Cardiac fibroblast (primary cell): ENCODE measurements at places on chromosomes 1 and 21.

- no peak for DNase-seq
These were observed 21.5 kb upstream of the FAM43B start for GRCh38 chr1:20530901-20531300.

- peak; percentile 33 for DNase-seq
These were observed 47.8 kb downstream of the PACC1 start for GRCh38 chr1:212366901-212367300.

DNA sequence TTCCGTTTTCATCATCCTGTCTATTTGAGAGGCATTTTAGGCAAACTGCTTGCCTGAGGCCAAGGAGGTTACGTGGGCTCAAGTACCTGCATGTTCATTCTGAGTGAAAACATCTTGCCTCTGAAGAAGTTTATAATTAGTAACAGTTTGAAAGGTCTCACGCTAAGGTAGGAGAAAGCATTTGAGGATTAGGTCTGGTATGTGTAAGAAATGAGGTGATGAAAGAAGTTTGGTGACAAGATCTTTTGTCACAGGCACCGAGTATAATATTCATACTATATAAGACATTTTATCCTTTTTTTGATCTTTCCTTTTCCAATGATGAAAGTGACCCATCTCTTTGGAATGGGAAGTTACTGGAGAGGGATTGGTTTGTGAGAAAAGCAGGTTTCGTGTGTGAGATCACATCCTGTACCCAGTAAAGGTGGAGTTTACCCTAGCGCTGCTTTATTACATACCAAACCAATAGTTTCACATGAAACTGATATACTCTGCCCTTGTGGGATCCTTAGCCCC, 98.7 kb upstream of the PDC start:
- no peak for DNase-seq

DNA sequence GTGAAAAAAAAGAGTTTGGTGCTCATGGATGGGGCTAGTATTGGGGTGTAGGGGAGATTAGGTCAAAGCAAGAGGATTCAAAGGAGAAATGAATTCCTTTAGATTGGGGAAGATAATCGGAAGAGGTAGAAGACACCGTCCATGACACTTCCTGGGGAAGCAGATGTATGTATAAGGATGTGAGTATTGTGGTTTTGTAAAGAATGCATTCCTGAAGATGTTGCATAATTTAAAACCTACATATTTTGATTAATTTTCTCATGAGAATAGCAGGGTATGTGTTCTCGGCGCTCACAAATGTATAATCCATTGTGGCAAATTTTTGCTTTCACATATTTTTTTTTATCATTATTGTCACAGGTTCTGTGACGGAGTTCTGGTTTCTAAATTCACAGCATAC, 5.5 kb upstream of the LGALS8 start:
- DNase-seq = peak; percentile 54

DNA sequence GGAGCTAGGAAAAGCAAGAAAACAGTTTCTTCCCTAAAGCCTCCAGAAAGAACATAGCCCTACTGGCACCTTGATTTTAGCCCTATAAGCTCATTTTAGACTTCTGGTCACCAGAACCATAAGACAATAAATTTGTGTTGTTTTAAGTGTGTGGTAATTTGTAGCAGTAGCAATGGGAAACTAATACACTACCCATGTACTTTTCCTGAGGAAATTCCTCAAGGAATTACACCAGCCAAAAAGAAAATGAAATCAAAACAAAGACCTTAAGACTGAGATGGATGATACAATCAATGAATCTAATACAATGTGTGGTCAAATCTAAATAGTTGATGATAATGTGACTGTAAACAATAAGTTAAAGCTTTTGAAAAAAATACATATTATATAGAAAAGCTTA, 11.8 kb downstream of the VAMP4 start:
- DNase-seq = no peak

GRCh38 chr1:37955685-37956084, 8.8 kb upstream of the INPP5B start:
- no peak for DNase-seq

DNA sequence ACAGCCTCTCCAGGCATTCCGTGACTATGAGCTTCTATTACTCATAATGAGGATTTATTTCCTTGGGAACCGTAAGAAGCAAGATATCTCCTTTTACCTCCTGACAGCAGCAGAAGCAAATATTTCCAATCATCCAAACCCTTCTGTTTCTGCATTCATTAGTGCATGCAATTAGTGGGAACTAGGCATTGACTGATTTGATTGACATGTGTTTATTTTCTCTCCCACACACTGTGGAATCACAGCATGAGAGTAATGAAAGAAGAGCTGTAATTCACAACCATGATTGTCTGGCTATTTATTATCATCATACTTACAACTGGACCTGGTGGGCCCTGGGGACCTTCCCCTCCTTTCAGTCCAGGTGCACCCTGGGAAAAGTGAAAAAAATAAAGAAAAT, 146.8 kb downstream of the COL11A1 start:
- no peak for DNase-seq

GRCh38 chr1:209395169-209395568, 188.3 kb upstream of the CAMK1G start:
- no peak for DNase-seq

DNA sequence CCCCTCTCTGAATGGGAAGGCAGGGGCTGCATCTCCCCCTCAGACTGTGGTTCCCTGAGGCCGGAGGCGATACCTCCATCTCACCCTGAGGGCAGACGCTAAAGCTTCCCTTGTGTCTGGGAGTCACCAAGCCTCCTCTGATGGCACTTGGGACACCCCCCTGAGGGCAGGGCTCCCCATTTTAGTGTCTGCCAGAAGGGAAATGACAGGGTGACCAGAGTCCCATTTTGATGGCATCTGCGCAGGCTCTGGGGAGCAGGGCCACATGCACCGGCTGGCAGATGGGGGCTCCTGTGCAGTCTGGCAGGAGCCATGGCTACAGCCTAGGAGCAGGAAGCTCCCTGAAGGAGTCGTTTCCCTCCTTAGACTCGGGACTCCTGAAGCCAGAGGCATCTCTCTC, 1.7 kb downstream of the S100A2 start:
- no peak for DNase-seq

GRCh38 chr1:231665101-231665500, 38.5 kb downstream of the DISC1 start:
- no peak for DNase-seq

DNA sequence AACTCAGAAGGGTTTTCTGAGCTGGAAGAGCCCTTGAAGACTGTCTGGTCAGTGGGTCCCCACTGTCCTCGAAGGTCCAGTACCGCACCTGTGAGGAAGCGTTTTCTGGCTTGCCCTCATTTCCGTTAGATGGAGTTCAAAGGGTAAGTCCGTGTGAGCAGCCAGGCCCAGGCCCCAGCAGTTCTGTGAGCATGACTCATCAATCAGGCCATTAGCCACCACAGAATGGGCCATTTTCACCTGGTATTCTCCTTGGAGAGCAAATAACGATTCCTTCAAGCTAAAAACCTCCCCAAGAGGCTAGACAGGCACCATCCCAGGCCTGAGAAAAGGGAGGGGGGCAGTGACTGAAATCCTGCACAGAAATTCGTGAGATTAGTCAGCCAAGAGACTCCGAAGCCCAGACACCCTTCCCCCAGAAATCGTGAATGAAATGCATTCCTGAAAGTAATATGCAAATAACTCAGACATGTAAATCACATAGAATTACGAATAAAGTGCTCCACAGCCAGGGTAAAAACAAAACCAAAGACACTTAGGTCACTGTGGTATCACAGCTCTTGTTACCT, 66.0 kb downstream of the BCAR3 start:
- DNase-seq = peak; percentile 59

DNA sequence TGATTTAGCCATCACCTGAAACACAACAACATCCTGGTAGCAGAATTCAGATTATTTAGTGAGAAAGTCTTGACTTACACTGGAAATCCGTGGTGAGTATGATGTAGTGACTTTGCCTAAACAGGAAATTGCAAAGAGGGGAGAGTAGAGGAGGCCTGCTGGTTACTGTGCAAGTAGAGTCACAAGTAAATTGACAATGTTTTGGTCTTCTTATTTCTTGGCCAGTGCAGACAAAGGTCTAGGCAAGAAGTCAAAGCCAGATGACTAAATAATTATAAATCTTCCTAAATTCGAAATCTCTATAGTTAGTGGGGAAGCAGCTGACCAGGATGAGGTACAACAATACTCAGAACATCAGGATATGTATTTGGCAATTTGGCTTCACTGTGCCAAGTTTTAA, 159.5 kb upstream of the KCTD3 start:
- DNase-seq = no peak

GRCh38 chr1:161068306-161069234, 1.1 kb downstream of the ARHGAP30 start:
- no peak for DNase-seq

DNA sequence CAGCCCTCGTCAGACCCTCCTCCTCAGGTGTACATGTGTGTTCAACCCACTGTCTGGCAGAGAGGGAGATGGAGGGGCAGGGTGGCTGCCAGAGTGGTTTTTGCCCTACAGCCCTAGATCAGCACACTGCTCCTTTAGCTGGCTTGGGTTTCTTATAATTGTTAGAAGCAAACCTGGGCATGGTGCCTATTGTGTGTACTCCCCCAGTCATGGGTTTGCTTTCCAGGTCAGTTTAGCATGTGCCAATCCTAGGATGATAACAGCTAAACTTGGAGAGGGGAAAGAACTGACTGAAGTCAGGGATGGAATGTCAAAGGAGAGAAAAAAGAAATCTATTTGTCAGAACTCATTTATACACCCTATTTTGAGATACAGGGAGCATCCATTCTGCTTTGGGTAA, 63.3 kb downstream of the UCK2 start:
- DNase-seq = peak; percentile 32

DNA sequence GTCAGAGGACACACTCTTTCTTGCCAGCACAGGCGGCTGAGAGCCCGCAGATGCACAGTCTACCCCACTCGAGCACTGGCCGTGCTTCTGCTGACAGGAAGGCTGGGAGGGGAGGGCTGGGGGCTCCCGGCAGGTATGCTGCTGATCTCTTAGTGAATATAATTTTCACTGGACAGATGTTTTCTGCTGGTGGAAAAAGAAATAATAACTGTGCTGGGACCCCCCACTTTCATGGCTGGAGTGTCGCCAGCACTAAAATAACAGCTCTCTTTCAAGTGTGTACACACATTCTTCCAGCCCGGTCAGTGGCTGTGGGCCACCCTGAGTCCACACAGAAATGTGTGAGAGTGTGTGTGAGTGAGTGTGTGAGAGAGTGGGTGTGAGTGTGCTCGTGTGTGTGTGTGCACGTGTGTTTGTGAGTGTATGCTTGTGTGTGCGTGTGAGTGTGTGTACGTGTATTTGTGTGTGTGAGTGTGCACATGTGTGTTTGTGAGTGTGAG, 167.7 kb upstream of the USP24 start:
- DNase-seq = no peak

DNA sequence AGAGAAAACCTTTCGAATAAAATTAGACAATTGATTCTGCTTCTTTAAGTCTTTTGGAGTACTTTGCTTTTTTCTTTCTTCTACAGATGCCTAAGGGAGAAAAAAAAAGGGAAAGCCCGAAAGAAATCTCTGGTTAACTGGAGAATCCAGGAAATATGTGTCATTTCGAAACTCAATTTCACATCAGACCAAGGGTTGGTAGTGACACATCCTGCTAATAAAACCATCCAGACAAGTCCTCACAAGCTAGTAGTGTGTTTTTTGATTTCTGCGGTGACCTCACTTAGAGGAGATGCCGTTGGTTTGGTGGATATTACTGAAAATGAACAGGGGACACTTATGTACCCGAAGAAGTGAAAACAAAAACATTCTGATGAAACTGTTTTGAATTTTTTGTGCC, 726.5 kb upstream of the ADAMTS5 start:
- peak; percentile 45 for DNase-seq

DNA sequence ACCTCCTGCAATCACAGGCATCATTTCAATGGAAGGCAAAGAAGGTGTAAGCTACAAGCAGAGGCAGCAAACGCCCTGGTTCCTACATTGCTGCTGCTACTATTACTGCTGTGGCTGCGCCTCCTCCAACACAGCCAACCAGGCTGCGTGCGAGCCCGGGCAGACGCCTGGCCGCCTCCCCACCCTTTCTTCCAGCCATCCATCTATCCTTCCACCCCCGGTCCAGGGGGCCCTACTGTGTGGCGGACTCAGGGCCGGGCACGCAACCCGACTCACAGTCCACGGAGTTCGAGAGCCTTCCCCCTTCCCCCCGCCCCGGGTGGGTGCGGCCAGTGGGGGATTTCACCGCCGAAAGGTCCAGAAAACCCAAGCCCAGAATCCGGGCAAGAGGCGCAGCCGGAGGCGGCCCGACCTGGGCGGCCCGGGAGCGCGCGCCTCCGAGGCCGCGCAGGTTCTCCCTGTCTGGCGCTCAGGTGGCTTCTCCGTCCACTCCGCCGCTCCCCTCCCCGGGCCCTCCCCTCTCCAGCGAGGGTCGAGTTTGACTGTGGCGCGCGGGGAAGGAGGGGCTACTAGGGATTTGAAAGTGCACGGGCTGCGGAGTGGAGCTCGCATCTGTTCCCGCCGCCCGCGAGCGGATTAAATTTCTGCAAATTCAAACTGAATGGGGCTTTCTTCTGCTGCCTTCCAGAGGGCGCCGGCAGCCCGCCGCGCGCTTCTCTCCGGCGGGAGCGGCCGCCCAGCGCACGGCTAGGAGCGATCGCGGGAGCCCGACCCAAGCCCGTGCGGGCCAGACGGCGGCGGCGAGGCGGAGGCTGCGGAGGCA, at the start of gene HUNK:
TSS of gene HUNK (plus strand) at position 569 of the 823 bp plus-strand sequence. CDS start 655 bp downstream, outside the sequence.
- DNase-seq = peak; percentile 12

- DNase-seq = no peak
These were observed 132.8 kb upstream of the CD34 start for GRCh38 chr1:208043691-208044181.

DNA sequence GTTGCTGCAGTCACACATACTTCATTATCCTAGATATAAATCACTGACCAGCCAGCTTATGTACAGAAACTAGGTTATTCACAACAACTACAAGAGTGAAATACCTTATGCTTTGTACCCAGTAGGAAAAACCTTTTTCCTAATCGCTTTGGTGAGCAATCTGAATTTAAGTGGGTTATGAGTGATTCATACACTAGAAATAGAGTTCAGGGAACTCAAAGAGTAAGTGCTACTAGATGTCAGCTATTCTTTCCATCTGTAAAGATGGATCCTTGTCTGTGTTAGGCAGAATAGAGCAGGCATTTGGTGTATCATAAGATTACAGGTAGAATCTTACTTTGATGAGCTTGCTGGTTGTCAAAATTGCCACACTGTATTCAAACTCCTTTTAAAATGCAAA, 101.9 kb downstream of the ZNF644 start:
- peak; percentile 39 for DNase-seq

DNA sequence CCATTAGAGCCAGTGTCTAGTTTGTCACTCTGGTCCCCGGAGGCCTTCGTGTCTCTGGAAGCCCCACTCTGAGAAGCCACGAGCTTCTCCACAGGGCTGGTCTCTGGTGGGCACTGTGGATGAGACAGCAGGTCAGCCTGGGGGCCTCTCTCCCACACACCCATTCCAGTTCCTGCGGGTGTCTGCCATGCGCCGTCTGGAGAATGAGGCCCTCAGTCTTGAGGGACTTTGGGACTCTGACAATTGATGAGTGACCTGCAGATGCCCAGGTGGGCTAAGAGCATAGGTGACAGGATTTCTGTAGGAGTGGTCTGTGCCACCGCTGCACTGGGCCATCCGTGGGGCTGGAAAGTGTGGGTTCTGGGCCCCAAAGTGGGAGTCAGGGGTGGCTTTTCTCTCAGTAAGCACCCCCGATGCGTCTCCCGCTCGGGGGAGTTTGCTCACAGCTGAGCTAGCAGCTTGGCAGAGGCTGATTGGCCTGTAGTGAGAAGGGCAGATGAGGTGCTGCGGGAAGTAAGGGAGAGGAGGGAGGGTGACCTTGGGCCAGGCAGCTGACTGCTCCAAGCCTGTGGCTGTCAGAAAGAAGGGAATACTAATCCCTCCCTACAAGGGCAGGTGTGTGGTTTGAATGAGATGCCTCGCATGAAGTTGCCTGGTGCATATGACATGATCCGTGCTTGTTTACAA, 26.4 kb downstream of the LHX4 start:
- DNase-seq = no peak
